Activated T-helper 17 cell treated with anti-CD3 and anti-CD28 coated beads, Interleukin-2, amount 50 U/mL, for 72 hours (primary cell): ENCODE measurements at places on chromosomes 4 and X.

GRCh38 chr4:38582445-38582844 lies 81.6 kb upstream of the KLF3 start:
- peak; percentile 35 for ATAC-seq

DNA sequence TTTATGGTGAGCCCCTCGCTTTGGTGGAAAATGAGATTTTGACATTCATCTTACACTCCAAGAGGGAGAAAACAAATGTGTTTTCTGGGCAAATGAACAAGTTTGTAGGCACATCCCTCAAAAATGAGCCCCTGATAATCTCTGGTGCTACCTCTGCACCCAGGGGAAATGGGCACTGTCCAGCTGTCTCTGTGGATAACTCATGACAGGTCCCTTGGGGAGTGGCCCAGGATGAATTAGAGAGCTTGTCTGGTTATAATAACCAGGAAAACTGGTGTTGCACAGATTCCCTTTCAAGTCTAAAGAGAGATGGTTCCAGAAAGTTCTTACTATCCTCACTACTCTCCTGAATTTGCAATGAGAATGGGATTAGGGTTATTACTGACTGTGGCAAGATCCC lies 7.5 kb downstream of the RASL11B start:
- no peak for ATAC-seq

DNA sequence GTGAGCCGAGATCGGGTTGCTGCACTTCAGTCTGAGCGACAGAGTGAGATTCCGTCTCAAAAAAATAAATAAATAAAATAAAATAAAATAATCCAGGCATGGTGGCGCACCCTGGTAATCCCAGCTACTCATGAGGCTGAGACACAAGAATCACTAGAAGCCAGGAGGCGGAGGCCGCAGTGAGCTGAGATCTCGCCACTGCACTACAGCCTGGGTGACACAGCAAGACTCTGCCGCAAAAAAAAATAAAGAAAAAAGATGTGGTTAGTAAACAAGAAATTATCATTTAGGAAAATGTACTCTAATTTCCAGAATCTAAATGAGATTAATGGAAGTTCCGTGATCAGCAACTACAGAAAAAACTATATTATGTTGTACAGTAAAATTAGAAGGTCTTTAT lies 14.5 kb upstream of the LRBA start:
- peak; percentile 66 for ATAC-seq

- ATAC-seq, result no peak
These were observed 181.8 kb upstream of the MAOA start for GRCh38 chrX:43474321-43474720.

DNA sequence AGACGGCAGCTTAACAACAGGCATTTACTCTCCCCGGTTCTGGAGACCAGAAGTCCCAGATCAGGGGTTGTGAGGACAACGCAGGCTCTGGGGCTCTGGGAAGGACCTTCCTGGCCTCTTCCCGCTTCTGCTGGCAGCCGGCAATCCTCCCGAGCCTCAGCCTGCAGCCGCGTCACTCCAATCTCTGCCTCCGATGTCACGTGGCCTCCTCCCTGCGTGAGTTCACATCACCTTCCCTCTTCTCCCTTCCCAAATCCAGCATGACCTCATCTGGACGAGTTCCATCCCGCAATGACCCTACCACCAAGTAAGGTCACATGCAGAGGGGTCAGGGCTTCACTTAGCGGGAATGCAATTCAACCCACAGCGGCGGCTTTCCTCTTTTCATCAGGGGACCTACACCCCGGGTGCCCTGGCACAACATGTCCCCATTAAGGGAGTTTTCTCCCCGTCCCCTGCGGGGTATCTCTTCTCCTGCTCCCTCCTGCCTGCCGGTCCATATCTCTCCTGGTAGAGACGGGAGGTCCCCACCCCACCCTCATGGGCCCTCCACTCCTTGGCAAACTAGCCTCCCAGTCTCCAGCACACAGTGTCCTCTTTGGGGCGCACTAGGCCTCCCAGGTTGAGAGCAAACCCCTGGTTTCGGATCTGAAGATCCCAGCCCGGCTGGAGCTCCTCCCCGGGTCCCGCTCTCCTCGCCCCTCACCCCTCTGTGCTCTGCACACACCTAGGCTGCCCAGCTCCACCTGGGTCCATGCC lies 25.5 kb downstream of the ABLIM2 start:
- no peak for ATAC-seq

- no peak for ATAC-seq
These were observed 824 bp upstream of the UGDH start for GRCh38 chr4:39528061-39528465.

- no peak for ATAC-seq
These were observed 46.0 kb downstream of the FAT4 start for GRCh38 chr4:125360727-125361126.

- peak; percentile 25 for ATAC-seq
These were observed 725 bp downstream of the SMC1A start for GRCh38 chrX:53421772-53422085.

DNA sequence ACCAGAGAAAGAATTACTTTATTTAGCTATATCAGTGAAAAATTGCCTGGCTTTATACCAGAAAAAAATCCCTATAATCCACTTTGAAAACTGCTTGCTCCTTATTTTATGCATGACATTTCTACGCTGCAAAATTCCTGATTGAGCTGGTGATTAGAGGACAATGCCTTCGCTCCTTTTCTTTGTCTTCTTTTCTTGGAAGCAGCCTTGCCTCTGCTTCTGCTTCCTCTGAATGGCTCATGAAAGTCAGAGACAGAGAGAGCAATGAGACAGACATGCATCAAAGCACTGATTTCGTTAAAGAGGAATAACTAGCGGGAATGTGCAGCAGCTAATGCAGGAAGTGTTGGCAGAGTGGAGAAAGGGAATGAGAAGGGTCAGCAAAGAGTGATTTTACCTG lies 294.3 kb upstream of the IGFBP7 start:
- ATAC-seq, result no peak

DNA sequence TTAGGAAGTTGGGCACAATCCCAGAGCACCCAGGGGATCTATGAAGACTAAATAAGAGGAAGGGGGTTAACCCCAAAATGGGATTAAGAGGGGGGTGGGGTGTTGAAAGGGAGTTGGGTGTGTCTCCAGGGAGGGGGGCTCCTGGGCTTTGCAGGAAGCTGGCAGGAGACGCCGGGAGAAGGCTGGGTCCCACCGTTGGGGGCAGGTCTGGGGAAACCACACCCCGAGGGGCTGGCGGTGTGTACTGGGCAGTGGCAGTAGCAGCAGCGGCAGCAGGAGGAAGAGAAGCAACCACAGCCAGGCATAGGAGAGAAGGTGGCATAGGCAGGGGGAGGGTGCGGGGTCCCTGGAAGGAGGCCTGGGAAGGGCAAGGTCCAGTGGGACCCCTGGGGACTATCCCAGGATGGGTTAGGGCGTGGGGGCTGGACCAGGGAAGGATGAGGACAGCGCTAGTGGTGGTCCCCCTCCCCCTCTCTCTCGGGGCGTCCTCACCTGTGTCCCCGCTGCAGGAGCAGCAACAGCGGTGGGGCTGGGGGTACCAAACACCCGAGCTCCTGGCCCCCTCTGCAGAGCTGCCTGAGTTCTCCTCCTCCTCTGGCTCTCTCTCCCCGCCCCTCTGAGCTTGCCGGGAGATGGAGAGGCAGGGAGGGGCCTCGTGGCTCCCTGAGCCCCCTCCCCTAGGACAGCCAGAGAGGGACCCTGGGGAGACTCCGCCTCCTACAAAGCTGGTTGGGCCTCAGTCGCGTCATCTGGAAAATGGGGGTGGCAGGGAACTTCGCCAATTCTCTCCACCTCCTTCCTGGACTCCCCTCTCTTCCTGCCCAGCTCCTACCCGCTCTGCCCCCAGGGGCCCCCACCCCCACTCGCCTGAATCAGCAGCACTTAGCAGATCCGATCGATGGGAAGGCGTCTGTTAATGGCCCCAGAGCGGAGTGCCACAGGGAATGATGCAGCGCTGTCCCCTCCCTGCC lies at the start of gene KCND1:
Gene KCND1 (minus strand): TSS at position 596 of the 971 bp plus-strand sequence. CDS start 1,573 bp downstream, outside the sequence.
- peak; percentile 37 for ATAC-seq

- ATAC-seq, result no peak
These were observed 50.0 kb upstream of the FAM9C start for GRCh38 chrX:13094374-13094773.

DNA sequence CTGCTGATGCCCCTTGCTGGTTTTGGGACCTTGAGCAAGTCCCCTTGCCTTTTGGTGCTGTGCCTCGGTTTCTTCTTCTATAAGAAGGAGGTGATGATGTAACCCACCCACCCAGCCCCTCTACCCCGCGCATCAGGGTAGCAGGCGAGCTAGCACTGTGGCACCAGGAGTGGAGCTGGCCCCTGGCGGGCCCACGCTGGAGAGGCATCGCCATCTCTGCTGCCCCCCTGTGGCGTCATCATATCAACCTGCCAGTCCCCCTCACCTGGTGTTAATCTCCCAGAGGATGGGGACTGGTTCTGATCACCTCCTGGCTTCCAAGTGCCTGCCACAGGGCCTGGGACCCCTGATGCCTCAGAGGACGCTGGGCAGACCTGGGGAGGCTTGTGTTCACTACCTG lies 6.3 kb upstream of the SORCS2 start:
- no peak for ATAC-seq

GRCh38 chrX:8546715-8547114 lies 82.1 kb downstream of the VCX3B start:
- no peak for ATAC-seq

GRCh38 chr4:133775881-133776280 lies 425.7 kb downstream of the PABPC4L start:
- no peak for ATAC-seq

GRCh38 chr4:126906466-126906865 lies 726.3 kb upstream of the INTU start:
- ATAC-seq, result no peak

DNA sequence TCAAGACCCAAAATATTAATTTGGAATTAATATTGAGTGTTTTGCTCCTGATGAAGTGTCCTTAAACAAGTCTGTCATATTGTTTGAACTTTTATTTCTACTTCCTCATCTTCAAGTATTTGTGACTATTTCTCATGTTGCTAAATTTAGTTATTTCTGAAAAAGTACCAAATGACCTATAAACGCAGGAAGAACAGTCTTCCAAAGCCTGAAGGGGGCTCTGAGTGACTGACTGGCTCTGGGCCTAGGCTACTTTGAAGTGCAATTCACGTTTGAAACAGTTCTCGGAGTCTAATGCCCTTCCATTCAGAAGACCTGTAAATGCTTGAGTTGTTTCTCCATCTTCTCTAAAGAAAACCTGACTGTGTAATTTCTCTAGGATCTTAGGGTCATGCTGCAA lies 26.5 kb downstream of the GALNT7 start:
- ATAC-seq, result no peak

DNA sequence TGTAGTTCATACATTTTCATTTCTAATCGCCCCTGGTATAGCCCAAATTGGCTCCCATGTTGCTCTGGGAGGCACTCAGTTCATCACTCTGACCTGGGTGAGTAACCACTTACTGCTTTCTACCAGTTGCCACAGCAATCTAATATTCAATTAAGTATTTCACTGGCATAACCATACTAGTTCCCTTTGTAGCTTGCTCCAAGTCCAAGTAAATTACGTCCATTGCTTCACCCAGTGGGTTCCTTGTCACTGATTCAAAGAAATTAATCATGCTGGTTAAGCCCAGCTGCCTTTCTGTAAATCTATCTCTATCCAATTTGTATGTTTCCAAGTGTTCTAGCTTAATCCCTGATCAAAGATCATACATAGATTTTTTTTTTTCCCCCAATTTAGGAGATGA lies 92.0 kb upstream of the CBR4 start:
- ATAC-seq, result no peak

GRCh38 chr4:114040319-114041116 lies 61.1 kb upstream of the ARSJ start:
- peak; percentile 72 for ATAC-seq

DNA sequence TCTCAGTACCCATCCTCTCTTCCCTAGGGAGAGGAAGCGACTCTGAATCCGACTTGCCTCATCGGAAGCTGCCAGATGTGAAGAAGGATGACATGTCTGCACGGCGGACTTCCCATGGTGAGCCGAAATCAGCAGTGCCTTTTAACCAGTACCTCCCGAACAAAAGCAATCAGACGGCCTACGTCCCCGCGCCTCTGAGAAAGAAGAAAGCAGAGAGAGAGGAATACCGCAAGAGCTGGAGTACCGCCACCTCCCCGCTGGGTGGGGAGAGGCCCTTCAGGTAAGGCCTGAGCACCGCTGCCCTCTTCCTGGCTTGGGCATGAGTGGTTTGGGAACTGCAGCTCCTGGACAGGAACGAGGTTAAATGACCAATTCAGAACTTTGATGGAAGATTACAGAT lies 81.2 kb downstream of the LIMCH1 start:
- no peak for ATAC-seq

DNA sequence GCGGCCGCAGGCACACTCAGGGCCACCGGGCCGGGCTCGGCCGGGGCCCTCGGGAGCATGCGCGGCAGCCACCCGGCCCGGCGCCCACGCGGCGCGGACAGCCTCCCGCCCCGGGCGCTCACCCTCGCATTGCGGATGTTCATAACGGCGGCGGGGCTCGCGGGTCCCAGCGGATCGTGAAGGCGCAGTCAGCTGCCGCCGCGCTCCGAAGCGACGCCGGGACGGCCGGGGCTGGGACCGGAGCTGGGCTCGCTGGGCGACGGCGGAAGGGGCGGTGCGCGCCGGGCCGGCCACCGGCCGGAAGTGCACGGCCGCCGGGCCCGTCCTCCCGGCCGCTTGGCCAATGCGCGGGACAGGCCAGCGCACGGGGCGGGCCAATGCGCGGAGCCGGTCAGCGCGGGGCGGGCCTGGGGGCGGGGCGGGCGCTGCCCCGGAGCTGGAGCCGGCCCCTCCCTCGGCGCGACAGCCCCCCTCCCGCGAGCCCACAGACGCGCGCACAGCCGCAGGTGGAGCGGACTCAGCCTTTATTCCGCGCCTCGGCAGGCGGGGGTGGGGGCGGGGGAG lies at the start of gene NAA10:
Gene NAA10 (minus strand): TSS at position 276 of the 564 bp plus-strand sequence. CDS start 133 bp downstream, at position 143.
- peak; percentile 98 for ATAC-seq

- no peak for ATAC-seq
These were observed 7.1 kb upstream of the CNOT6L start for GRCh38 chr4:77826275-77826674.

- no peak for ATAC-seq
These were observed 41.8 kb upstream of the ANTXR2 start for GRCh38 chr4:80114732-80115265.

GRCh38 chr4:11397819-11398610 lies 30.7 kb downstream of the HS3ST1 start:
- no peak for ATAC-seq

DNA sequence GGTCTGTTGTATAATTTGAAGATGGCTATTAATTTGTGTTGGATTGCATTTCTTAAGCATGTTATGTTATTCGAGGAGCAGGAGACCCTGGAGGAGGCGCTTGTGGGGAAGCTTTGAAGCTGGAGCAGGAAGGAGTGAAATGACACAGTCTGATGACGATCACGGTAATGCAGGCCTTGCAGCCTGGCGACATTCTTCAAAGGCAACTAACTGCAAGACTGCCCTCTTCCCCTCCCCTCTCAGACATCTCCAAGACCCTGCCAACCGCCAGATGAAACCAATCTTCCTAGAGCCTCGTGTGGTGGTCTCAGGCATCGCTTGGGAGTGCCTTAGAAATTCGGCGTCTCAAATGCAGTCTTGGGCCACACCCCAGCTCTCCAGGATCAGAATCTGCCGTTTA lies 16.1 kb downstream of the CLCN4 start:
- ATAC-seq, result no peak

GRCh38 chr4:81346719-81347118 lies 125.0 kb downstream of the RASGEF1B start:
- no peak for ATAC-seq
